ENCODE measurements at places on chromosomes 13 and 19. TPM values are rescaled to one million over a fixed set of nuclear protein-coding genes. Genes with fewer than 3 reads are reported as not detected.
A peak's percentile ranks its signal among the peaks of the same experiment; 100 is the strongest.

DNA sequence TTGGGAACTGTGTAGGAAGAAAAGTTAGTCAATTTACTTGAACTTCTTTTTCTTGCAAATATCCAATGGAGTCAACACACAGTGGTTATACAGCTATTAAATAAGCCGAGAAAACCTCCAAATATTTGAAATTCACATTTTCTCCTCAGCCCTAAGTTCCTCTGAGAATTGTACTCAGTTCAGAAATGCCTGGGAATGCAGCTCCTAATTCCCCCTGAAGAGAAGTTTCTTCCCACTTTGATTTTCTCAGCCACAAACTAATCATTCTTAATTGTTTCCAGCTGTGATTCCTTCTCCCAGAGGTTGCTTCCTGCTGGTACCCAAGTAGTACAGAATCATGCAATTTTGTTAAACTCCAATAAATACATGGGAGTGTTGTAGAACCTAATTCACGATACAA is 246.1 kb upstream of the MIR17HG start:
- peaks cover 14% of the 10 kb centered on the region for H3K4me1 ChIP-seq
- no peaks in the 10 kb centered on the region for H3K36me3 ChIP-seq
- no peak for DNase-seq
- H3K4me3 ChIP-seq: no peak overlapping the region

CNN1 gene
- total RNA-seq: 9.9 TPM

SELENOV gene
- total RNA-seq: not detected

LGALS13 gene
- not detected for total RNA-seq

TPT1 gene
- 3,315 TPM for total RNA-seq

GPR12 gene
- not detected for total RNA-seq

DNA sequence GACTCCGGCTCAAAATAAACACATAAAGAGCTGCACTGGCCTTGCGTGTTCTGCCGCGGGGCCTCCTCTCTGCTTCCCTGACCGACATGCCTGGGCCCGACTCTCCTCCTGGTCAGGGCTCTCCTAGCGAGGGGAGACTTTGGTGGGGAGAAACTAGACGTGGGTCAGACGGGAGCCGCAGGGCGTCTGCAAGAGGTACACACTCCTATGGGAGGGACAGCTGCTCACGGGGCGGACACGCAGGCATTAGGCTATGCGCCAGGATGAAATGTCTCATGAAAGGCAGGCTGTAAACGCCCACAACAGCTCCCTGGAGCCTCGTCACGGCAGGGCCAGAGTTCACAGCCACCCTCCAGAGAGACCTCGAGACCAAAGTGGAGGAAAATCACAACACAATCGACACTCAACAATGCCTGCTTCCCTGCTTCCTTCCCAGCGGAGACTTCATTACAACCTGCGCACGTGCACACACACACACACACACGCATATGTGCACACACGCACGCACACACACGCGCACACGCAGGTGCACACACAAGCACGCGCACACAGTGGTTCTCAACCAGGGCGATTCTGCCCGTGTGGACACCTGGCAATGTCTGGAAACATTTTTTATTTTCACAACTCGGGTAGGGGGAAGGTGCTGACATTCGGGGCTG is 5.8 kb downstream of the SLC39A3 start:
- H3K36me3 ChIP-seq: peaks cover 15% of the 10 kb centered on the region
- no peak overlapping the region for H3K4me3 ChIP-seq
- no peaks in the 10 kb centered on the region for H3K27me3 ChIP-seq
- no peak overlapping the region for H3K27ac ChIP-seq
- peaks cover 1% of the 10 kb centered on the region for H3K4me1 ChIP-seq

DNA sequence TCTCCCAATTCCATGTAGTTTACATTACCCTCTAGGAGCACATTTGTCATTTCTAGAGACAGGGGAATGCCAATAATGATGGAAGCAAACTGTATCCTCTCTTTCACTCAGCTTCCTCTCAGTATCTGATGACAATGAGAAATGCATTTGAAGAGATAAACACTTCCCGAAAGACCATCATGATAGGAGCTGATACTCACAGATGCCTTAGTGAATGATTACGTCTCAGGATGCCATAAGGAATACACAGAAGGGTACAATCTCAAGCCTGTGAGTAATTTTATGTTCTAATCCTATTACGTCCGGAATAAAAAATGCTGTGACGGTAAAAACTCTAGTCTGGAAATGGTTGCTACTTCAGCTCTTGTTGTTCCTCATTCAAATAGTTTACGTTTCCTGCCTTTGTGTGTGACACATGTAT is 663.8 kb upstream of the MIR17HG start:
- no peaks in the 10 kb centered on the region for H3K27me3 ChIP-seq
- no peaks in the 10 kb centered on the region for H3K36me3 ChIP-seq
- no peak for DNase-seq
- no peak overlapping the region for H3K4me3 ChIP-seq
- H3K27ac ChIP-seq: no peak overlapping the region

DNA sequence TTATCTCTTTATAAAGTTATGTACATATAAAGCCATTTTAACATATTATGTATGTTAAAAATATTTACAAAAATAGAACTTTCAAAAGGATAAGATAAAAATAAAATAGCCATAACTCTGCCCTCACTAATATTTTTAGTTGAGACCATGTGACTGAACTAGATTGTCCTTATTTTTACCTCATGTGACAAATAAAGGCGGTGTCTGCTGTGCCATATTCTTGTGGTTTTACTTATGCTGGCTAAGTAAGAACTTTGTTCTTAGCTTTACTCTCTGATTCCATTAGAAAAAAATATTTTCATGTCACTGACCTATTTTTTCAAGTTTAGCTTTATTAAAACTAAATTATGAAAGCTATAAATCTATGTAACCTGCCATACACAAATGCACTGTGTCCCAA is 135.6 kb upstream of the TSC22D1 start:
- H3K36me3 ChIP-seq: peaks cover 4% of the 10 kb centered on the region
- H3K27ac ChIP-seq: peak overlapping the region; percentile 89
- no peak for DNase-seq
- H3K4me3 ChIP-seq: no peak overlapping the region

GRCh38 chr19:13228561-13228960 is 78.3 kb downstream of the IER2 start:
- no peaks in the 10 kb centered on the region for H3K4me1 ChIP-seq
- no peak overlapping the region for H3K27ac ChIP-seq
- H3K27me3 ChIP-seq: peaks cover 31% of the 10 kb centered on the region
- H3K36me3 ChIP-seq: no peaks in the 10 kb centered on the region

- no peak for DNase-seq
- H3K27ac ChIP-seq: no peak overlapping the region
- H3K4me3 ChIP-seq: no peak overlapping the region
- H3K27me3 ChIP-seq: peaks cover 5% of the 10 kb centered on the region
- H3K4me1 ChIP-seq: peaks cover 1% of the 10 kb centered on the region
These were observed 21.2 kb upstream of the SCEL start for GRCh38 chr13:77514336-77514726.

DNA sequence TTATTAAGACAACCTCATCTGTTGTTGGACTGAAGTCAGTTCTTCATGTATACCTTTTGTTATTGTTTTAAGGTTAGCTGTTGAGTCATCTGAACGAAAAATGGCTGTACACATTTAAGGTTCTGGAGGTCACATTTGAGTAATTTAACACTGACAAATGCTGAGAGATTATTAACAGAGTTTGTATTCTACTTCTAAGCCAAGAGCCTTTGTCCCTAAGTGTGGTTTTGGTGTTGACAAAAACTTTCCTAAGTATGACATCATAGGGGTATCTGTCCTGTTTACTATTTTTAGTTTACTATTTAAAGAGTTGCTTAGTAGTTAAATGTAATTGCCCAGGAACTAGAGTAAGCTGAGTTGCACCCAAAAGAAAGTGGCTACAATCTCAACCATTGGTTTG is 71.9 kb downstream of the CDK8 start:
- H3K4me3 ChIP-seq: no peak overlapping the region
- no peak overlapping the region for H3K27ac ChIP-seq
- no peaks in the 10 kb centered on the region for H3K27me3 ChIP-seq
- peaks cover 22% of the 10 kb centered on the region for H3K4me1 ChIP-seq
- no peak for DNase-seq

DNA sequence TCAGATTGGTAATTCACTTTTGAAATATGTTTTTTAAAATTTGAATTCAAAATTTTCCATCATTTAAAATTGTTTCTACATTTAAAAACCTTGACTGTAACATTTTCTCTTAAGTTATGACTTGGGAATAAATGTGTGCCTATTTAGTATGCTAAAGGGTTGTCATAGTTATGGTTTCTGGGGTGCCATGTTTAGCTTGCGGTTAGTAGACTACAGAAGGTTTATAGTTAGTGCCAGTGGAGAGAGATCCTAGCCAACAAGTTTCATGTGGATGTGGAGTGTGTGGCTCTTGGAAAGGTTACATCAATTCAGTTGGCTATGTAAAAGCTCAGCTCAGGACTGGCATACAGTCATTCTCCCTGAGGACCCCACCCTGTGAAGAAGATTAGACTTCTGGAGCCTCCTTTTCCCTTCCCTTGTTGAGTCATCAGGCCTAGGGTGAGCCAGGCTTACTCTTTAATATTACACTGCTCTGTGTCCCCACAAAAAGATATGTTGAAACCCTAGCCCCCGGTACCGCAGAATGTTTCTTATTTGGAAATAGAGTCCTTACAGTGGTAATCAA is 20.4 kb downstream of the LMO7 start:
- DNase-seq: no peak
- H3K4me3 ChIP-seq: no peak overlapping the region
- H3K27me3 ChIP-seq: no peaks in the 10 kb centered on the region
- peaks cover 34% of the 10 kb centered on the region for H3K36me3 ChIP-seq

GRCh38 chr13:91576590-91576989 is 178.2 kb downstream of the GPC5 start:
- no peak overlapping the region for H3K4me3 ChIP-seq
- no peaks in the 10 kb centered on the region for H3K36me3 ChIP-seq
- H3K4me1 ChIP-seq: peaks cover 26% of the 10 kb centered on the region
- no peaks in the 10 kb centered on the region for H3K27me3 ChIP-seq
- no peak overlapping the region for H3K27ac ChIP-seq
- DNase-seq: no peak

GRCh38 chr13:111079375-111079774 is 35.7 kb upstream of the ARHGEF7 start:
- H3K27me3 ChIP-seq: peaks cover 3% of the 10 kb centered on the region
- no peak overlapping the region for H3K27ac ChIP-seq
- H3K4me3 ChIP-seq: no peak overlapping the region
- DNase-seq: no peak
- H3K36me3 ChIP-seq: no peaks in the 10 kb centered on the region
- H3K4me1 ChIP-seq: peaks cover 5% of the 10 kb centered on the region
